ENCODE measurements at places on chromosomes 2 and 18. TPM values are rescaled to one million over a fixed set of nuclear protein-coding genes. Genes with fewer than 3 reads are reported as not detected.

DNA sequence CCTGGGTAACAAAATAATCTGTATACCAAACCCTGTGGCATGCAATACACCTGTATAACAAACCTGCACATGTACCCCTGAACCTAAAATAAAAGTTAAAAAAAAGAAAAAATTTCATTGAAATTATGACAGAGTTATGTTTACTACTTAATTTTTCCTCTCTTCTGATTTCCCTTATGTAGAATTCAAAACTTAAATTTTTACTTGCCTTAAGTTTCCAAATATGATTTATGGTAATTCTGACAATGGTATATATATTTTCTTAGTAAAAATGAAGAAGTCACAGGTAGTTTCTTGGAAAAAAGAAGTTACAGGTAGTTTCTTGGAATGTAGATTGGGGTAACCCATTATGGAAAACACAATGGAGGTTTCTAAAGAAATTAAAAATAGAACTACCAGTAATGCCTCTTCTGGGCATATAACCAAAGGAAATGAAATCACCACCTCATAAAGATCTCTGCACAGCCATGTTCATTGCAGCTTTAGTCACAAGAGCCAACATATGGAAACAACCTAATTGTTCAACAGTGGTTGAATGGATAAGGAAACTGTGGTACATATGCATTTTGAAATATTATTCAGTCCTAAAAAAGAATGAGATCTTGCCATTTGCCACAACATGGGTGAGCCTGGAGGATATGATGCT lies 164.9 kb downstream of the BABAM2 start:
- DNase-seq: no peak
- H3K36me3 ChIP-seq: no peaks in the 10 kb centered on the region
- H3K27me3 ChIP-seq: no peaks in the 10 kb centered on the region
- H3K27ac ChIP-seq: no peak overlapping the region

- peaks cover 59% of the 10 kb centered on the region for H3K4me1 ChIP-seq
- H3K27me3 ChIP-seq: no peaks in the 10 kb centered on the region
- no peak overlapping the region for H3K27ac ChIP-seq
- DNase-seq: no peak
- no peak overlapping the region for H3K4me3 ChIP-seq
- H3K36me3 ChIP-seq: peaks cover 94% of the 10 kb centered on the region
Measured at GRCh38 chr2:54620948-54621347, 102.5 kb upstream of the EML6 start.

GRCh38 chr2:164899121-164899520 lies 56.2 kb downstream of the SLC38A11 start:
- no peaks in the 10 kb centered on the region for H3K27me3 ChIP-seq
- no peaks in the 10 kb centered on the region for H3K36me3 ChIP-seq
- no peak overlapping the region for H3K4me3 ChIP-seq
- H3K27ac ChIP-seq: no peak overlapping the region
- H3K4me1 ChIP-seq: peaks cover 12% of the 10 kb centered on the region

GRCh38 chr2:156903335-156903734 lies 354.2 kb upstream of the GALNT5 start:
- no peaks in the 10 kb centered on the region for H3K27me3 ChIP-seq
- H3K4me3 ChIP-seq: no peak overlapping the region
- no peak overlapping the region for H3K27ac ChIP-seq

DNA sequence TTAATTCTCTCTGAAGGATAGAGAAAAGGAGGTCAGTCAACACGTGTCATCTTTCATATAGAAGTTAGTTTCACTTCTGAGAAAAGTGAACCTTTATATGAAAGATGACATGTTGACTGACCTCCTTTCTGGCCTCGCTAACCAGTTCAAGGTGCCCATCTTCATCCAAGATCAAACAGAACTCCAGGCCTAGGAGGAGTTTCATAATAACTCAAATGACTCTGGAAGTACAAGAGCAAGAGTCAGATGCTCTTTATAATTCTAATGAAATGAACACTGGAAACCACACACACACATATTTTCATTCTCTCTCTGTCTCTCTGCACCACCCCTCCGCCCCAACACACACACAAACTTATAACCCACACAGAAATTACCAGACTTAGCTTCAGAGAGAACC lies 16.3 kb downstream of the ANKRD44 start:
- peak overlapping the region; percentile 43 for H3K27ac ChIP-seq
- H3K4me1 ChIP-seq: peaks cover 15% of the 10 kb centered on the region
- H3K36me3 ChIP-seq: no peaks in the 10 kb centered on the region
- no peak overlapping the region for H3K4me3 ChIP-seq
- no peaks in the 10 kb centered on the region for H3K27me3 ChIP-seq

DNA sequence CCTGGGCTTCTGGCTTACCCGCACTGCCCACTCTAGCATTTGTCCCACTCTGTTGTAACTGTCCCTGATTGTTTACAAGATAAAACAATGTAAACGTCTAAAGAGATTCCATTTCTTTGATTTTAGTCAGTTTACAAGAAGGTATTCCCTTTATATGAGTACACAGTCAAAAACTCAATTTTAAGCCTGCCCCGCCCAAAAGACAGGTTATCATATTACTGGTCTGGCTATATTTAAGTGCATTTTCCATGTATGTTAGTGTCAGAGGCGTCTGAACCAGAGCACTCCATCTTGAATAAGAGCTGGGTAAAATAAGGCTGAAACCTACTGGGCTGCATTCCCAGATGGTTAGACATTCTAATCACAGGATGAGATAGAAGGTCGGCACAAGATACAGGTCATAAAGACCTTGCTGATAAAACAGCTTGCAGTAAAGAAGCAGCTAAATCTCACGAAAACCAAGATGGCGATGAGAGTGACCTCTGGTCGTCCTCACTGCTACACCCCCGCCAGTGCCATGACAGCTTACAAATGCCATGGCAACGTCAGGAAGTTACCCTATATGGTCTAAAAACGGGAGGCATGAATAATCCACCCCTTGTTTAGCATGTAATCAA lies 15.0 kb downstream of the GPR45 start:
- H3K27ac ChIP-seq: no peak overlapping the region
- no peak for DNase-seq
- H3K36me3 ChIP-seq: no peaks in the 10 kb centered on the region
- no peaks in the 10 kb centered on the region for H3K4me1 ChIP-seq

- no peak for DNase-seq
- H3K36me3 ChIP-seq: no peaks in the 10 kb centered on the region
- H3K4me1 ChIP-seq: no peaks in the 10 kb centered on the region
- H3K4me3 ChIP-seq: no peak overlapping the region
- peaks cover 4% of the 10 kb centered on the region for H3K27me3 ChIP-seq
Measured at GRCh38 chr2:224309176-224309575, 92.7 kb downstream of the FAM124B start.

DNA sequence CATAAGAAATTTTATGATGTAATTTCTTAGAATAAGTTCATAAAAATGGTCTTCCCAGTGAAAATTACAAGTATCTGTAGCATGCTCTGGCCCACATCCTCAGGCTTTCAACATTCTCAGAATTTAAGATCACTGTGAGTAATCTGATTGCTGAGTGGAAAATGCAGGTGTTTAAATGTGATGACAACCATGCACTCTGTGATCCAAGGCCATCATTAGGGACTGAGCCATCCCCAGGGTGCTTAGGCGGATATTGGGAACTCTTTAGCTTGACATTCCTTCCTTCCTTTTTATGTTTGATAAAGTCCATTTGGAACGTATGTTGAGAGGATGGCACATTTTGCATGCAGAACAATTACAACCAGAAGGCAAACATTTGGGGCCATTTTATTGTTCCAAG lies 95.5 kb downstream of the ARL4C start:
- no peak overlapping the region for H3K4me3 ChIP-seq
- no peaks in the 10 kb centered on the region for H3K4me1 ChIP-seq
- H3K36me3 ChIP-seq: no peaks in the 10 kb centered on the region
- H3K27me3 ChIP-seq: no peaks in the 10 kb centered on the region
- H3K27ac ChIP-seq: no peak overlapping the region

- H3K4me3 ChIP-seq: no peak overlapping the region
- no peaks in the 10 kb centered on the region for H3K4me1 ChIP-seq
- no peaks in the 10 kb centered on the region for H3K27me3 ChIP-seq
- DNase-seq: no peak
- H3K27ac ChIP-seq: no peak overlapping the region
- H3K36me3 ChIP-seq: no peaks in the 10 kb centered on the region
Measured at GRCh38 chr2:42086500-42086953, 38.7 kb downstream of the PKDCC start.

DNA sequence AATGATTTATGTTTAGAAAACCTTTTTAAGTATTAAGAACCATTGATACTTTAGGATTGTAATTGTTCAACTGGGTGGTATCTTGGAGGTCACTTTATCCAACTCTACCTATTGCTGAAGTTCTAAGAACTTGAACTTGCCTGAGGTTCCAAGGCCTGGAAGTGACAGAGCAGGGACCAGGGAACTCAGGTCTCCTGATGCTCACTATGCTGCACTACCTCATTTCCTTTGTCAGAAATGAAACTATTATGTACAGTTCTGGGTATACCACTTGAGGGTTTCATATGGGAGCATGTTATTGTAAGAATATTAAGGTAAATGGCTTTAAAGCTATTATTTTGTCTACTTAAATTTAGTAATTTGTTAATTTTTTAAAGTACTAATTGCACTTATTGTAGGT lies 3.0 kb downstream of the MBD5 start:
- H3K27ac ChIP-seq: no peak overlapping the region
- H3K36me3 ChIP-seq: no peaks in the 10 kb centered on the region
- no peak overlapping the region for H3K4me3 ChIP-seq
- no peaks in the 10 kb centered on the region for H3K27me3 ChIP-seq
- H3K4me1 ChIP-seq: peaks cover 46% of the 10 kb centered on the region

- no peaks in the 10 kb centered on the region for H3K27me3 ChIP-seq
- no peak overlapping the region for H3K27ac ChIP-seq
- no peak overlapping the region for H3K4me3 ChIP-seq
- H3K36me3 ChIP-seq: no peaks in the 10 kb centered on the region
- no peak for DNase-seq
Measured at GRCh38 chr2:43459446-43460173, 136.2 kb downstream of the THADA start.

GRCh38 chr18:66560094-66560493 lies 43.8 kb downstream of the CDH19 start:
- no peaks in the 10 kb centered on the region for H3K27me3 ChIP-seq
- no peak for DNase-seq
- H3K4me3 ChIP-seq: no peak overlapping the region
- no peaks in the 10 kb centered on the region for H3K36me3 ChIP-seq
- H3K4me1 ChIP-seq: no peaks in the 10 kb centered on the region
- no peak overlapping the region for H3K27ac ChIP-seq

GRCh38 chr18:65761636-65762295 lies 11.0 kb downstream of the CDH7 start:
- no peak overlapping the region for H3K4me3 ChIP-seq
- no peak for DNase-seq
- no peaks in the 10 kb centered on the region for H3K36me3 ChIP-seq
- no peaks in the 10 kb centered on the region for H3K27me3 ChIP-seq
- H3K4me1 ChIP-seq: no peaks in the 10 kb centered on the region

DNA sequence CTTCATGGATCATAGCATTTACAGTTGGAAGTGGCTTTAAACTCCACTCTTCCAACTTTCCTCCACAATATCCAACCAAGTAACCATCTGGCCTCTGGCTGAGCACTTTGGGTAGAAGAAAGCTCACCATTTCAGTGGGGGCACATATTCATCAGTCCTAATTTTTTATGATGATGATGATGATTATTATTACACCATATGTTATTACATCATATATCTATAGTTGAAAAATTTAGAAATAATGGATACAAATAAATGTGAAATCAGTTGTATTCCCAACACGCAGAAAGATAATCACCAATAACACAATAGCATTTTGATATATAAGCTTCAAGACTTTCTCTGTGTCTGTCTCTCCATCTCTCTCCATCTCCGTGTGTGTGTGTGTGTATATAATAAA lies 26.6 kb upstream of the ZCCHC2 start:
- no peak for DNase-seq
- no peak overlapping the region for H3K4me3 ChIP-seq
- no peaks in the 10 kb centered on the region for H3K27me3 ChIP-seq
- H3K27ac ChIP-seq: no peak overlapping the region
- H3K4me1 ChIP-seq: no peaks in the 10 kb centered on the region

GRCh38 chr18:7618891-7619442 lies 51.9 kb downstream of the PTPRM start:
- H3K4me1 ChIP-seq: peaks cover 49% of the 10 kb centered on the region
- peak overlapping the region; percentile 73 for H3K27ac ChIP-seq
- no peak overlapping the region for H3K4me3 ChIP-seq
- no peak for DNase-seq

- H3K27me3 ChIP-seq: no peaks in the 10 kb centered on the region
- H3K4me1 ChIP-seq: peaks cover 58% of the 10 kb centered on the region
- H3K4me3 ChIP-seq: no peak overlapping the region
- H3K36me3 ChIP-seq: no peaks in the 10 kb centered on the region
Measured at GRCh38 chr2:173119069-173119807, 43.6 kb downstream of the MAP3K20 start.

- no peak for DNase-seq
- H3K36me3 ChIP-seq: no peaks in the 10 kb centered on the region
- H3K4me1 ChIP-seq: no peaks in the 10 kb centered on the region
- no peaks in the 10 kb centered on the region for H3K27me3 ChIP-seq
- no peak overlapping the region for H3K4me3 ChIP-seq
Measured at GRCh38 chr2:27843992-27844391, 46.2 kb downstream of the RBKS start.

DNA sequence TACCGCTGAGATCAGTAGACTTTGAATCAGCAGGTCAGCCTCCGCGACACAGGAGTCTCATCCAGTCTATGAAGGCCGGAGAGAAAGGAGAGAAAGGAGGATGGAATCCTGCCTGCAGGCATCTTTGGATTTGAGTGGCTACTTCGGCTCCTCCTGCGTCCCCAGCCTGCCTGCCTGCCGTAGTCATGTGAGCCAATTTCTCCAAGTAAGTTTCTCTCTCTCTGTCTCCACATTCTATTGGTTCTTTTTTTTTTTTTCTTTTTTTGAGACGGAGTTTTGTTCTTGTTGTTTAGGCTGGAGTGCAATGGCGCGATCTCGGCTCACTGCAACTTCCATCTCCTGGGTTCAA lies 16.7 kb downstream of the PDCD1 start:
- H3K27me3 ChIP-seq: no peaks in the 10 kb centered on the region
- H3K4me3 ChIP-seq: no peak overlapping the region
- H3K4me1 ChIP-seq: peaks cover 20% of the 10 kb centered on the region
- no peaks in the 10 kb centered on the region for H3K36me3 ChIP-seq
- H3K27ac ChIP-seq: no peak overlapping the region

Gene ACADL
- total RNA-seq: 0.44 TPM

Gene FEV
- not detected for total RNA-seq

Gene TLX2
- not detected for total RNA-seq

Gene POTEE
- not detected for total RNA-seq

Gene CARF
- 12.2 TPM for total RNA-seq

Gene EFR3B
- total RNA-seq: 4.4 TPM

Gene CDK15
- 0.24 TPM for total RNA-seq

All from heart left ventricle (tissue), 16 donors.